Stimulated activated CD8-positive, alpha-beta memory T cell treated with anti-CD3 and anti-CD28 coated beads, Interleukin-7, amount 100 ng/mL, for 4 hours (primary cell): ENCODE measurements at places on chromosomes 4 and X.
A peak's percentile ranks its signal among the peaks of the same experiment; 100 is the strongest.

GRCh38 chr4:41361794-41362526 is 105.2 kb downstream of the UCHL1 start:
- DNase-seq, result no peak

DNA sequence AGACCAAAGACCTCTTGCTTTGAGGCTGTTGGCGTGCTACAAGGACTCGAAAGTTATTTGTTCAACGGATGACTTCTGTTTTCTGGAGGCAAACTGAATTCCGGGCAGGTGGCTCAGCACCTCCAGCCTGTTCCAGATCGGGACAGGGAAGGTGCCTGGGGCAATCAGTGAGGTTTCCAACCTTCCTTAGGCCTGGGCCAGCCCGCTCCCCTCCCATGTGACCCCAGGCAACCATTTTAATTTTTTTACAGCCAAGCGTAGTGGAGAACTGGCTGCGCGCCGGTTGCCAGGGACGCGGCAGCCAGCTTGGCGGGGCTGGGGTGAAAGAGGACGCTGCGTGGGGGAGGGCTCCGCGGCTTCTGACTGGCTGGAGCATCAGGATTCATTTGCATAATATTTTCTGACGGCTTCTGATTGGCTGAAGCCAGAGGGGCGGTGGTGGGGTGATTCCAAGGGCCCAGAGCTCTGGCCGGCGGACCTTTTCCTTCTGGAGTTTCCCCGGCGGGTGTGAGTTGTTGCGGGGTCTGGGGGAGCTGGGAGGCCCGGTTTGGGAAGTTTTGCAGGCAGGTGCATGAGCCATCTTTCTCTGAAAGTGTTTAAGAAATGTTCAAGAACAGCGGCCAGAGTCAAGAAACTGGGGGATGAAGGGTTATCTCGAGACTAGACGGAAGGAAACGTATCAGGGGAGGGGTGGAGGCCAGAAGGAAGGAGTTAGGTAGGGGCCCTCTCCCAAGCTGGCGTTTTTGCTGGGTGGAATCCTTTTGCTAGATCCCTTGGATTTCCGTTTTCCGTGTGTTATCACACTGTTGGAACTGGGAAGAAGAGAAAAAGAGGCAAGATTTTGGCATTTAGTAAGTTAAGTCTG is at the start of gene MID1IP1:
Gene MID1IP1 (plus strand): TSS at position 479 of the 865 bp plus-strand sequence. CDS start 3,488 bp downstream, outside the sequence.
- peak; percentile 36 for DNase-seq

GRCh38 chr4:47930971-47931804 is 16.8 kb upstream of the NFXL1 start:
- DNase-seq, result no peak

- no peak for DNase-seq
Observed at GRCh38 chr4:144208074-144208473, 67.6 kb upstream of the GYPA start.

GRCh38 chr4:7736436-7737267 is 203.0 kb downstream of the AFAP1 start:
- no peak for DNase-seq

DNA sequence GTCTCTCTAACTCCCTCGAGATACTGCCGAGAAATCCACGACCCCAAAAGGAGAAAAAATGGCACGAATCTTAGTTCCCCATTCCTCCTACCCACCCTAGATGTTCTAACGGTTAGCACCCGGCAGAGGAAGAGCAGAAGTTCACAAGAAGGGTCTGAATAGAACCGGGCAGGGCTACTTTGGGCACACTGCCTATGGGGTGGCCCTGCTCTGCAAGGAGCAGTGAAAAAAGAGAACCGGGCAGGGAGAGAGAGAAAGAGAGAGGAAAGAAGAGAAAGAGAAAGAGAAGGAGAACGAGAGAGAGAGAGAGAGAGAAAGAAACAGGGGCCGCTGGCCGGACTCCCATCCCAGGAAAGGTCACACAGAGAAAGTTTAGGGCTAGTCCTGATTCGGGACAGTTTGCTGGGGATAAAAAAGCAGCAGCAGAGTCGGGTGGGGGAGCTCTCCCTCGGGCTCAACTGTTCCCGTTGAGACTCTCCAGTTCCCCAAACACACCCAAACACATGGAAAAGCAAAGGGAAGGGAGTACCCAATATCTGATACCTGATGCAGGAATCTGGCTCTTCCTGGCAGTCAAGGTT is 468 bp downstream of the GLA start:
- no peak for DNase-seq

DNA sequence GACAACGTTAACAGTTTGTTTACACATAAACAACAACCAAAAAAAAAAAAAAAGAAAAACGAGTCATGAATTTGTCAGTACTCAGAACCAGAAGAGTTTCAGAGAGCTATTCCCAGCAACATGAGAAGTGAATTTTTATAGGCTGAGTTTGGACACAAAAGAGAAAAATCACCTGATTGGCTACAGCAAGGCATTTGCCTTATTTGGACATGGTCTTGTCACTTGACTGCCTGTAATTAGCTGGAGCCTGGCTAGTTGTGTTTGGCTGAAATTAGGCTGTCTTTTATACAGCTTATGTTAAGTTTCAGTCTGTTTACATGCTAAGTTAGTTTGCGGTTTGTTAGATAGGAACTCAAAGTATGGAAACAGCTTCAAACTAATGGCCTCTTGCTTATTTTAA is 880 bp upstream of the TEX13A start:
- DNase-seq, result no peak

DNA sequence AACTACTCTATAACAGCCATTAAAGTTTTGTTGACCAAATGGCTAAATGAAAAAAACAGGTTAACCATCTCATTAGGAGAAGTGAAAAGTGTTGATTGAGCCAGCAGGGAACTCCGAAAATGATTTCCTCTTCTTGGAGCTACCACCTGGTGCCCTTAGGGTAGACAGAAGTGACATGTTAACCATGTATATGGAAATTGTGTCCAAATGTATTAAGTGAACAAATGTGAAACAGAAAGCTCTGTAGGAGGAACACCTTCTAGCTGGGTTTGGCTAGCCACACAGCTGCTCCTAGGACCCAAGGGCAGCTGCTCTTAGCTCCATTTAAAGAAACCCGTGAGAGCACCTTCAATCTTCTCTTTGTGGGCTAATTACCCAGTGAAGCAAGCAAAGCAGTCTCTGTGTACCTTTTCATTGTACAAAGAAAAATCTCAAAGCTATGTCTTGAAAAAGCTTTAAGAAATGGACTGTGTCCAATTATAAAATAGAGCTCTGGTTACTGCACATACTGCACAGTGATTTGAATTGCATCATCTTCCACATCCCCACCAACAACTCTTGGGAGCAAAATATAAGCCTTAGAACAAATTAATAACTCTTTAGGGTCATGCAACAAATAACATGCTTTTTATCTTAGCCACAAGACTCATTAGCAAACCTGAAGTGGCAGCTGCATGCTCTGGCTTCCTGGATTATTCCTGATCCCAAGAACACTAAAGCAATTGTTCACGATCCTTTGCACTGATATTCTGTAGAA is 59.2 kb upstream of the PARM1 start:
- DNase-seq, result no peak

- no peak for DNase-seq
Observed at GRCh38 chr4:73828956-73829355, 7.5 kb upstream of the CXCL6 start.

- no peak for DNase-seq
Observed at GRCh38 chrX:94977562-94977961, 1303.6 kb downstream of the FAM133A start.

DNA sequence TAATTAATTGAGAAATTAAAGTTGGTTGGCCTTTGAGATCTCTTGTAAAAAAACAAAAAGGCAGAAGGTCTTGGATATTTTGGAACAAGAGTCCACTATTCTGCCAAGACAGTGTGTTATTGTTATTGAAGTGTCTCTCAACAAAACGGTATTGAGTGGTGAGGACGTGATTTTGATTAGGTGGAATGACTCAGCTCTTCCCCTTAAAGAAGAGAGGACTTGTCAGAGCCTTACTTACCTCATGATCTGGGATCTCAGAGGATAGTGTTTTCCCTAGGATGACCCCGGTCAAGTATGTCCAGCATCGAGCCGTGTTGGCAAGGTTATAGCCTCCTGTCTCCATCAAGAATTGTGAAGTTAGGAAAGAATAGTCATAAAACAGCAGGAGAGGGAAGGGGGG is 110.9 kb downstream of the HDAC8 start:
- DNase-seq, result no peak

- DNase-seq, result no peak
Observed at GRCh38 chrX:113300580-113300979, 459.9 kb upstream of the AMOT start.

DNA sequence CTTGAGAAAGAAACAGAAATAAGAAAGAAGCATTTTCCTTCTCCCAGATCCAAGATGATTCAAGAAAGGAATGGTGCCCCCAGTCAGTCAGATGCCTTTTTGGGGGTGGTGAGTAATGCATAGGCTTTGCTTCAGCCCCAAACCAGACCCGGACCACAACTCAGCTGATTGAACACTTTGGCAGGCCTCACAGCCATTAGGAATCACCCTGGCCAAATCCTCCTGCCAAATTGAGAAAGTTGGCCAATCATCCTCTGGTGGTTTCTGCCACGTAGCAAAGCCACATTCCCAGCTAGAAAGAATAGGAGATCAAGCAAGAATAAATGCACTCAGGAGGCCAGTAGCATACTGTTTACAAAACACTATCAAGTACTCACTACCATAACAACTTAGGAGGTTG is 33.7 kb downstream of the FRMD7 start:
- no peak for DNase-seq

- no peak for DNase-seq
Observed at GRCh38 chrX:68708503-68709290, 61.2 kb downstream of the STARD8 start.

GRCh38 chr4:41359836-41360213 is 103.1 kb downstream of the UCHL1 start:
- no peak for DNase-seq

DNA sequence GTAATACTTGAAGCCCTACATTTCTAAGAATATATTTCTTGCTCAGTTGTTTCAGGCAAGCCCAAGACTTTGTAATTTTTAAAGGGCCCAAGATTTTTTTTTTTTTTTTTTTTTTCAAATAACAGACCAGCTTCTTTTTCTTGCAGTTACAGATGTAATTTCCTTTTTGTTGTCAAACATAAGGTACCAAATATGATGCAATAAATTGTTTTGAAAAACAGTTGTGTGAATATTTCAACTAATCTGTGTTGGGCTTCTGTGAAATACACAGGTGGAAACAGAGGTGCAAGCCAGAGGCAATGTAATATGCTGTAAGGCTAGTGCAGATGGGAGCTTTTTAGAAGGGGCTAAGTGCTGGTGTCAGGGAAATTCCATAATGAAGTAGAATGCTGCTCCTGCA is 64.8 kb upstream of the RAB33B start:
- no peak for DNase-seq

- DNase-seq, result peak; percentile 17
Observed at GRCh38 chrX:153539171-153539978, 21.9 kb downstream of the ATP2B3 start.

- no peak for DNase-seq
Observed at GRCh38 chr4:184000457-184001396, 95.6 kb downstream of the STOX2 start.

- DNase-seq, result no peak
Observed at GRCh38 chrX:78540171-78540570, 119.0 kb downstream of the RTL3 start.

DNA sequence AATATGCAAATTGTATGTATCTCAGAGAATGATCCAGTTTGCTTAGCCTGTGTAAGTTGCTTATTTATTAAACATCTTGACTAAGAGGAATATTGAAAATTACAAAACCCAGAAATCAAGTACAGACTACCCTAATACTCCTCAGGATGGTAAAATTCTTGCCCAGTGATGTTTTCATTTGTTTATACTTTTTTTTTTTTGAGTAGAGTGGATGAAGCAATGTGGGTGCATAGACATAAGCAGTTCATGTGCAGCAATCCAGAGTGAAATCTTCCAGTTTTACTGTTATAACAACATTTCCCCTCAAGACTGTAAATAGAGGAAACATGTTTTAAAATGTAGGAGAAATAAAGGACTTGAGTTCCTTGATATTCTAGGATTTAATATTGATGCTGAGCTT is 4.7 kb downstream of the GLRB start:
- DNase-seq, result no peak

- no peak for DNase-seq
Observed at GRCh38 chrX:80267790-80268189, 152.5 kb upstream of the TENT5D start.

DNA sequence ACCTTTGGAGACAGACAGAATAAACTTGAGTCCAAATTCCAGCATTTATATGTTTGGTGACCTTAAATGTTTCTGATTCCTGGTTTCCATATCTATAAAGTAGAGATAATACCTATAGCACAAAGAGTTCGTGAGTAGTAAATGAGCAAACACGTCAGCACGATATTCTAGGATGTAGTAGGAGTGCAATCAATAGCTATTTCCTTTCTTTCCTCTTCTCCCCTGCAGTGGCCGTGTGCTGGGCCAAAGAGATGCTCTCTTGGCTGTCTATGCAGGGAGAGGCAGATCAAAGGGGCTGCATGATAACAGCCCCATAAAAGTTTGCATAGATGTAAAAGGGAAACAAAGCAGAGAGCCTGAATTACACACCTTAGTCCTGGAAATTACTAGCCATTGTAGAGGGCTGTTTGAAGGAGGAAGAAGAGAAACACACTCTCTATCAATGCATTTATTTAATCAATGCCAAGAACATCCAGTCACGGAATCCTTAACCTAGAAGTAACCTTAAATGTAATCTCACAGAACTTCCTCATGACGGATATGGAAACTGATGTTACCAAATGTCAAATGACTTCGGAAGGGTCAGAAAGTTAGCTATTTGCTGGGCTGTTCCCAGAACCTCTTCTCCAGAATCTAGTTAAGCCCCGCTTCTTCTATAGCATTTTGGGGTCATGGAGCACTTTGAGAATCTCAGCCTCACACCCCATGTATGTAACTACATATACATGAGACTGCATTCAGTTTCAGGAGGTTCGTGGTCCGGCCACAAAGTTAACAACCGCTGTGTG is 35.5 kb upstream of the PLAC8 start:
- DNase-seq, result no peak

DNA sequence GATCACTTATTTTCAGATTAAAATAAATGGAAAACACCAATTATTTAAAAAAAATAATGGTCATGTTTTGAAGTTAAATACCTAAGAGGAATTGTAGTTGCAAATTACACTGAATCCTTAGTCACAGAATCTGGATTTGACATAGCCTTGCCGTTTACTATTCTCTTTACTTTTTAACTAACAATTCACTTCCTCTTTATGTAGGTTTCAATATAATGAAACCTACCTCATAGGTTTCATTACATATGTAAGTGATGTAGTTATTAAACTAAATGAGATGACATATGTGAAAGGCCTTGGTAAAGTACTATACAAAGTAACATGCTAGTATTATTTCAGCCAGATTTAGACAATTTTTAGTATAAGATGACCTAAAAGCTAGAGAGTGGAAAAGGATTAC is 6.5 kb downstream of the SPP1 start:
- no peak for DNase-seq
